ENCODE measurements at places on chromosomes 2 and 18.

DNA sequence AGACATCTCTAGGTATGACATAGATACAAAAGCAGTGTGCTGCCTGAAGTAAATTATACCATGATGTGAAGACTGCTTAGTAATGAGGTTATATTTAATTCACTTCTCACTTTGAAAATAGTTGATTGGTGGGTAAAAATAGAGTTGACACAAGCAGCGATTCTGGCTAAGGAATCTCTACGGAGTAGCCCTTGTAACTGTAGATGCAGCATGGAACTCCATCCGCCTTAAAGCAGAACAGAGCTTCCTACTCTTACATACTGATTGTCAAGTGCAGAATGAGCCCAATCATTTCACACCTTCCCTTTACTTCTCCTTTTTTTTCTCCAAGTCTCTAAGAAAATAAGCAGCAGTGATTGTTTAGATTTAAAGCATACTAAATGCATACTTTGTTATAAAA is 1594.6 kb upstream of the SLC39A10 start:
- DNase-seq = no peak

DNA sequence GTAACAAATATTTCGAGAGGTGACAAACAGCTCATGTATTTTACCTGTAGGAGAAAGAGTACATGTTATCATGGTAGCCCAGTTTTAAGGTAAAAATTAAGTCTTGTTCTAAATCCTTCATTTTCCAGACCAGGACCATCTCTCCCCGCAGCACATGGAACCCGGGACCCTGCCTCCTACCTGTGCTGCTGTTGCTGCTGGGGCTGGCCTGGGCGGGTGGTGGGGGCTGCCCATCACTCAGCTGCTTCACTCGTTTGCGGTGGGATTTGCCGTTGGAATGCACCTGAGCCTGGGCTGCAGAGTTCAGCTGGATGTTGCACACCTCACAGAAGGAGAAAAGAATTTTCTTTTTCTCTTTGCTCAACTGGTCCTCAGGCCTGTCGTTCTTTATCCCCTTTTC is 92.1 kb downstream of the ZNF385B start:
- DNase-seq = no peak

GRCh38 chr2:102660574-102660973 is 41.2 kb downstream of the SLC9A2 start:
- no peak for DNase-seq

DNA sequence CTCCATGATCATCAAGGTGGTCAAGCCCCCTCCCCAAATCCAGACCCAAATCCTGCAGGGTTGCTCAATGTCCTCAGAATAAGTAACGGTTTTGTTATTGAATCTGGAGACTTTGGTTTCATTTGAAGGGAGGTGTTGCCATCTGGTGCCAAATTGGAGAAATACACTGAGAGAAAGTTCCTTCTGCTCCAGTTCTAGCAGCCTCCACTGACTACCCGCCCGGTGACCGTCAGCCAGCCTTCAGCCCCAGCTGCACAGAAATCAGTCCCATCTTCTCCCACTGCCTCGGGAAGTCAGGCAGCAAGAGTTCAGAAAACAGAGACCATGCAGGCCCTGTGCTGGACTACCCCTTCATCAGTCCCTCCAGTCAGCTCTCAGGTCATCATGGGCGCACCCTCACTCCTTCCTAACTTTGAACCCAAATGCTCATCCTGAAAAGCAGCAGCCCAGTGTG is 38.7 kb downstream of the PKDCC start:
- peak; percentile 70 for DNase-seq

Measured in CD4-positive, alpha-beta T cell treated with Interleukin-21 for 1 hour (primary cell).